ENCODE measurements at places on chromosomes 16 and 17. TPM values are rescaled to one million over a fixed set of nuclear protein-coding genes. Genes with fewer than 3 reads are reported as not detected.

- peak overlapping the region; percentile 70 for H3K27ac ChIP-seq
- no peak for DNase-seq
- peaks cover 3% of the 10 kb centered on the region for H3K27me3 ChIP-seq
- no peaks in the 10 kb centered on the region for H3K36me3 ChIP-seq
These were observed 20.7 kb upstream of the CCL5 start for GRCh38 chr17:35900708-35901480.

GRCh38 chr16:73062743-73063733, 15.1 kb upstream of the ZFHX3 start:
- DNase-seq = no peak
- peaks cover 57% of the 10 kb centered on the region for H3K4me1 ChIP-seq
- peak overlapping the region; percentile 78 for H3K27ac ChIP-seq
- peaks cover 80% of the 10 kb centered on the region for H3K27me3 ChIP-seq
- no peaks in the 10 kb centered on the region for H3K36me3 ChIP-seq
- peak overlapping the region; percentile 81 for H3K4me3 ChIP-seq

Gene CBX2
- total RNA-seq = 72.0 TPM

GRCh38 chr17:61678339-61678738, 87.3 kb upstream of the NACA2 start:
- no peak overlapping the region for H3K4me3 ChIP-seq
- H3K27ac ChIP-seq = no peak overlapping the region
- H3K4me1 ChIP-seq = no peaks in the 10 kb centered on the region
- H3K36me3 ChIP-seq = peaks cover under 1% of the 10 kb centered on the region
- no peak for DNase-seq

GRCh38 chr17:76523084-76524037, 14.1 kb downstream of the CYGB start:
- H3K4me1 ChIP-seq = peaks cover 20% of the 10 kb centered on the region
- peaks cover 36% of the 10 kb centered on the region for H3K27me3 ChIP-seq
- H3K36me3 ChIP-seq = no peaks in the 10 kb centered on the region
- DNase-seq = peak; percentile 90
- no peak overlapping the region for H3K27ac ChIP-seq

Gene ASPA
- 0.33 TPM for total RNA-seq

Gene C17orf107
- total RNA-seq = 4.4 TPM

Gene CSH2
- not detected for total RNA-seq

Gene BCAR1
- total RNA-seq = 67.2 TPM

- no peaks in the 10 kb centered on the region for H3K36me3 ChIP-seq
- H3K4me1 ChIP-seq = no peaks in the 10 kb centered on the region
- peaks cover 74% of the 10 kb centered on the region for H3K27me3 ChIP-seq
- peak overlapping the region; percentile 75 for H3K4me3 ChIP-seq
- DNase-seq = no peak
- no peak overlapping the region for H3K27ac ChIP-seq
These were observed 2.3 kb downstream of the CDYL2 start for GRCh38 chr16:80802138-80802537.

GRCh38 chr17:45841883-45842525, 2.7 kb upstream of the SPPL2C start:
- no peaks in the 10 kb centered on the region for H3K36me3 ChIP-seq
- H3K4me1 ChIP-seq = no peaks in the 10 kb centered on the region
- H3K4me3 ChIP-seq = no peak overlapping the region
- H3K27me3 ChIP-seq = peaks cover 20% of the 10 kb centered on the region
- no peak overlapping the region for H3K27ac ChIP-seq

Gene CLDN9
- total RNA-seq = 3.4 TPM

DNA sequence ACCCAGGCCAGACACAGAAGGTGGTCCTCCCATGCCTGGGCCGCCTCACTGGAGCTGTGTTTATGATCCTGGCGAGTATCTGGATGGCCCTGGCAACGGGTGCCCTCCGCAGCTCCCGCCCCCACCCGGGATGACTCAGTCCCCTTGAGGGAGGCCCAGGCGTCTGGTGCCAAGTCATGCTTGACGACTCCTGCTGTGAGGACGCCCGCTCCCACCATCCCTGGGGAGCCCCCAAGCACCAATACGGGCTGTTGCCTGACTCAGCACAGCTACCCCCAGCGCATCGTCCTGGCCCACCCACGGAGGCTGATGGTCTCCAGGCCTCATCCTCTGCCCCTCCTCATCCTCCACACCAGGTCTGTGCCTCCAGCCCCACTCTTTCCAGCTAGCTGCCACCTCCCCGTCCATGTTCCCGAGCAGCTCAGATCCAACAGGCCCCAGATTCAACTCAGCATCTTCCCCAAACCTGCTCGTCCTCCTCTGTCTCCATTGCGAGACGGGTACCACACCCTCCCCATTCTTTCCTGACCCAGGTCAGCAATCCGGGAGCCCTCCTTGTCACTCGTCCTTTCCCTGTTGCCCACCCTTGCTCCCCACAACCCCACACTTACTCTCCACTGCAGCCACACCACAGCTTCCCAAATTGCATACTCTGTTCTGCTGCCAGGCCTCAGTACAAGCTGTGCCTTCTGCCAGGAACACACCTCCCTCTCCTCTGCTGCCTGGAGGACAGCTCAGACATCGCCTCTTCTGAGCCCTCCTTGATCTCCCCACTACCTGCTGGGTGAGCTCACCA, 2.6 kb downstream of the CAMKK1 start:
- no peaks in the 10 kb centered on the region for H3K36me3 ChIP-seq
- peaks cover 16% of the 10 kb centered on the region for H3K27me3 ChIP-seq
- no peak overlapping the region for H3K27ac ChIP-seq
- peaks cover 47% of the 10 kb centered on the region for H3K4me1 ChIP-seq

- no peak for DNase-seq
- no peaks in the 10 kb centered on the region for H3K36me3 ChIP-seq
- H3K4me1 ChIP-seq = peaks cover 24% of the 10 kb centered on the region
- H3K4me3 ChIP-seq = no peak overlapping the region
These were observed 208.9 kb downstream of the CDH13 start for GRCh38 chr16:82835487-82836155.

GRCh38 chr17:59807892-59808509, 84.7 kb downstream of the TUBD1 start:
- H3K27ac ChIP-seq = no peak overlapping the region
- peaks cover 8% of the 10 kb centered on the region for H3K36me3 ChIP-seq
- H3K4me3 ChIP-seq = no peak overlapping the region
- H3K4me1 ChIP-seq = no peaks in the 10 kb centered on the region
